ENCODE measurements at places on chromosomes 1 and 21.

DNA sequence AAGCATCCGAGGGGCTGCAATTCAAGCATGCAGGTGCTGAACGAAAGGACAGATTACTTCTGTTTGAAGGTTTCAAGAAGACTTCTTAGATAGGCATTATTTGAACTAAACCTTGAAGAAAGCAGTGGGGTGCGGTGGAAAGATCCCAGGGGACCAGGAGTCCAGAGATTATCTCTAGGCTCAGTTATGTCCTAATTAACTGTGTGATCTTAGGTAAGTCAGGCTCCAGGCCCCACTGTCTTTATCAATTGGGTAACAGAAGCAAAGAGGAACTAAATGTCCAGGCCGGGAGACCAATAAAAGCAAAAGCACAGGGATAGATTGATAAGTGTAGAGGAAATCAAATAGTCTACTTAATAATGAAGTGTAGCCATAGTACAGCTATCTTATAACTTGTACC lies 72.9 kb upstream of the CDC42BPA start:
- no peak for DNase-seq

DNA sequence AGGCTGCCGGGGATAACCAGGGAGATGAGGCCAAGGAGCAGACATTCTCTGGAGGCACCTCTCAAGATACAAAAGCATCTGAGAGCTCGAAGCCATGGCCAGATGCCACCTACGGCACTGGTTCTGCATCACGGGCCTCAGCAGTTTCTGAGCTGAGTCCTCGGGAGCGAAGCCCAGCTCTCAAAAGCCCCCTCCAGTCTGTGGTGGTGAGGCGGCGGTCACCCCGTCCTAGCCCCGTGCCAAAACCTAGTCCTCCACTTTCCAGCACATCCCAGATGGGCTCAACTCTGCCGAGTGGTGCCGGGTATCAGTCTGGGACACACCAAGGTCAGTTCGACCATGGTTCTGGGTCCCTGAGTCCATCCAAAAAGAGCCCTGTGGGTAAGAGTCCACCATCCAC lies 19.4 kb upstream of the SH3D21 start:
- no peak for DNase-seq

DNA sequence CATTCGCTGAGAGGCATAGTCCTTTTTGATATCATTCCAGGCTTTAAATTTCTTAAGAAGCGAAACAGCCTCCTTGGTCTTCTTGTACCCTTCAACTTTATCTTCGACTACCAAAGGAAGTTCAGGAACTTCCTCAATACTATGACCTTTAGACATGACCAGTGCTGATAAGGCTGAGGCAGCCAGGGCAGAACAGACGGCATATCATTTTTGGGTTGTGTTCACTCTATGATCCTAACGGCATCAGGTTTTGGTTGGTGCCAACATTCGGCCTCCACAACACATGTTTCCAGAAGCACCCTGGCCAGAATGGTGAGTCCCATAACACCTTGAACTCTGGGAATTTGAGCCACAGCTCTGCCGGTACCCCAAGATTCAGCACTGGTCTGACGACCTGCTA lies 31.4 kb upstream of the MYOC start:
- no peak for DNase-seq

DNA sequence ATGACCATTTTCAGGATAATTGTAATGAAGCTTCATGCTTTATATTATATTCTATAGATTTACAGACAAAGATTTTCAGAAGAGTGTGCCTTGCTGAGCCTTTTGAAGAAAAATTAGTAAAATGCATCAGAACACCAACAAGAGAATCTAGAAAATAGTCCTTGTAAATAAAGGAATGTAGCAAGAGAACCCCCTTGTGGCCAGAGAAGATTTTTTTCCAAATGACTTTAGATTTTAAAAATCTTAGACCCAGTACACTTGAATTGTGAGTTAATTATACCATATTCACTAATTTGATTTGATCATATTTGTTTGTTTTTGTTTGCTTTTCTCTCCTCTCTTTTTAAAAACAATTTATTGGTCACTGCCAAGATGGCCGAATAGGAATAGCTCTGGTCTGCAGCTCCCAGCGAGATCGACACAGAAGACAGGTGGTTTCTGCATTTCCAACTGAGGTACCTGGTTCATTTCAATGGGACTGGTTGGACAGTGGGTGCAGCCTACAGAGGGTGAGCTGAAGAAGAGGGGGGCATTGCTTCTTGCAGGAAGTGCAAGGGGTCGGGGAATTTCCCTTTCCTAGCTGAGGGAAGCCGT lies 12.8 kb upstream of the IFI44L start:
- DNase-seq = no peak

DNA sequence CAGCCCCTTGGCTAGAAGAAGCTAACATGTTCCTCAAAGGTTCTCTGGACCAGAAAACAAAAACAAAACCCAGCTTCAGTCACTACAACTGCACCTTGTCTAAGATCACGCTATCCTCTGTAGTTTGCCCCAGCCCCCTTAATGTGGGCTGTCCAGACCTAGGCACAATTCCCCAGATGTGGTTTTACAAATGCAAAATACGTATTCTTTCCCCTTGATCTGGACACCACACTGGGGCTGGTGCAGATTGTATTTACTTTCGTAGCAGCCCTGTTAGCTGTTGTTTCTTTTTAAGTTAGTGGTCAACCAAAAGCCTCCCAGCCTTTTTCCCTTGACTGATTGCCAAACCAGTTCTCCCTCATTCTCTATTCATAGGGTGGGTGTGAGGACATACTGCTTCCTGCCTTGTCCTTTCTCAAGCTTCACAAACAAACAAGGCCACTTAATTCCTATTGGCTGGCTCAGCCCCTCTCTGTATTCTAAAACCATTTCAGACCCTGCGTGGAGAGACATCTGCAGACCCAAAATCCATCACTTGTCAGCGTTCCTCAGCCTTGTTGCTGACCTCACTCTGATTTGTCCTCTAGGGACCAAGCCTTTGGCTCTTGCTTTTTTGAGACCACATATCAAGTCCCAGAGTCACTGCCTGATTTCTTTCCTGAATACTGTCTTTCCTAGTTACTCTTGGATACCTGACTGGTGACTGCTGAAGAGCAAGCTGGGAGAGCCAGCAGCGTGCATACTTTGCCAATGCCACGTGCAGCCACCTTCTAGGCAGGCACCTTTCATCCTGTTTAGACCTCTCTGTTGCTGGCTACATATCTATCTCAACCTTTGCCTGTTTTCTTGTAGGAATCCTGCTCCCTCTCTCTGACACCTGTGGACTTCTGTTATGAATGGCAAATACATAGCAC lies 96.4 kb upstream of the RAB3GAP2 start:
- DNase-seq = no peak

GRCh38 chr1:184743062-184743756 lies 11.4 kb downstream of the EDEM3 start:
- no peak for DNase-seq

DNA sequence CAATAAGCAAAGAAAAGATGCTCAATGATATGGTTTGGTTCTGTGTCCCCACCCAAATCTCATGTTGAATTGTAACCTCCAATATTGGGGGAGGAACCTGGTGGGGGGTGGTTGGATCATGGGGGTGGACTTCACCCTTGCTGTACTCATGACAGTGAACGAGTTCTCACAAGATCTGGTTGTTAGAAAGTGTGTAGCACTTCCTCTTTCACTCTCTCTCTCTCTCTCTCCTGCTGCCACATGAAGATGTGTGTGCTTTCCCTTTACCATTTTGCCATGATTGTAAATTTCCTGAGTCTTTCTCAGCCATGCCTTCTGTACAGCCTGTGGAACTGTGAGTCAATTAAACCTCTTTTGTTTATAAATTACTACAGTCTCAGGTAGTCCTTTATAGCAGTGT lies 248.4 kb downstream of the HHIPL2 start:
- DNase-seq = no peak
